ENCODE measurements at places on chromosomes 1 and 21.

GRCh38 chr1:1023700-1024099 lies 3.8 kb downstream of the AGRN start:
- DNase-seq = no peak

DNA sequence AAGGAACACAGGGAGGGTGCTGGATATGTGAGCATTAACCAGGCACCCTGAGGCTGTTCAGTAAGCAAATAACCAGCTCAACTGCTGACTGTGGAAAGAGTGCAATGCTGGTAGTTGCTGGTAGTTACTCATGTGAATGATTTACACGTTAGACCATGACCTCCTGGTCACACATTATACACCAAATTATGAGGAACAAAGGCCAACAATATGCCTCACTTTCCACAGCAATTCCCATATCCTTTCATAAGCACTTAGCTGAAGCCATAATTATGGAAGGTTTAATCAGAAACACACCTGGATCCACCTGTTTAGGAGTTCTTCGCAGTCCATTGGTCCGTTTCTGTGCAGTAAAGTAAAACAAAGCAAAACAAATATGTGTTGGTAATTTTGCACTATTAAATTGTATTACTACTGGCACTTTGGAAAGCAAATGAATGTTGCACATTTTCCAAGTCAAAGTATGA lies 281.8 kb downstream of the VAV3 start:
- DNase-seq = peak; percentile 70

DNA sequence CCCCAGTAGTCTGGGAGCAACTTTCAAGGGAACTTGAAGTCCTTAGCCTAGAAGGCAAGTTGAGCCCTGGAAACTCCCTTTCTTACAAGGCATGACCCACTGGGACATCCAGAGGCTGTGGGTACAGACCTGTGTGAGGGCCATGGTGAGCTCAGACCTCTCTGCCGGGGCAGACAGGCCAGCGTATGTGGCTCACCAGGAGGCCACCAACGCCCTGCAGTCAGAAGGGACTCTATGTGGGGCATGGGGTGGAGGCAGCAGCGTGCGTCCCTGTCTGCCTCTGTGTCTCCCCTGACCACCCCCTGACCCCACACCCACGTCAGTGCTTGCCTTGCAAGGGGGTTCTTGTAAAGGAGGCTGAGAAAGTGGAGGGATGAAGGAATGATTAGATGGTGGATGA lies 10.8 kb downstream of the COQ8A start:
- no peak for DNase-seq

DNA sequence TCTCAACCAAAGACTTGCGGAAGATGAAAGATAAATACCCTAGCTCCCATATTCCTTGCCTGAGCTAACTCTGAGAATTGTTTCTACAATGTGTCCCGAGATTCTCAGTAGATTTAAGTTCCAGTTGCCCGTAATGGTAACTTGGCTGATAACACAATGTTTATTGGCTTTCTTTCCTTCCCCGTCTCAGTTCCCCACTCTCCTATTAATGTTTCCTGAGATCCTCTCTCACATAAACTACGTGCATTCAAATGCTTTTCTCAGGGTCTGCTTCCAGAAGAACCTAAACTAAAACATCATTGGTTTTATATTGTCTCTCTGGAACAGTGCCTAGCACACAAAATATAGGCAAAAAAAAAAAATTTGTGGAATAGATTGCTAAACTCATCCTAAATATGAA lies 794.2 kb upstream of the ADGRL2 start:
- no peak for DNase-seq
